Stimulated activated CD8-positive, alpha-beta memory T cell treated with anti-CD3 and anti-CD28 coated beads, Interleukin-7, amount 100 ng/mL, for 48 hours (primary cell): ENCODE measurements at places on chromosomes 3 and 15.
A peak's percentile ranks its signal among the peaks of the same experiment; 100 is the strongest.

GRCh38 chr3:71129611-71130431 lies 453.7 kb downstream of the FOXP1 start:
- DNase-seq = no peak

- DNase-seq = no peak
These were observed 1.6 kb downstream of the MPI start for GRCh38 chr15:74891469-74891868.

GRCh38 chr3:20161714-20162113 lies 24.3 kb downstream of the SGO1 start:
- no peak for DNase-seq

DNA sequence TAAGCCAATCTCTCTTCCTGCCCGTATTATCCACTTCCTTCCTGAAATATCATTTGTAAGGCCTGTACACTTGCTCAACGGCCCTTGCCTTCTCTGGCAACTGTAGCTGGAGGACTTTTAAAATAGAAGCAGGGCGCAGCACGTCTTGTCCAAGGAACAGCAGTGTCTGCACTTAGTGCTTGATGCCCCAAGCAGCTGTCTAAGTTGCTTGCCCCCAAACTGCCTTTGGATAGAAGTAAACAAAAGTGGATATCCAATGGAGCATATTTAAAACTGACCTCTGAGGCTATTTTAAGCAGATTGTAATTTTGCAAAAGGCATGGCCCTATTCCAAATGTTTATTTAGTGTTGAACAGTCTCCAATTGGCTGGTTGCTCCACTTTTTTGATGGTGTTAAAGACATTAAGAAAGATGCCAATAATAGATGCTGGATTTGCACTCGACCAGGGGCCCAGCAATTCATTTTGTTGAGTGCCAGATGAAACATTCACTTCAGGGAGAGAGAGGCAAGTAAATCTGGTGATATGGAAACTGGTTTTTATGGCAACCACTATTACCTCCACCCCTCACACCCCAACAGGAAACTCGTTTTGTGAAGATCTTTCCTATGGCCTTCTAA lies 526.8 kb upstream of the TBL1XR1 start:
- DNase-seq = no peak

DNA sequence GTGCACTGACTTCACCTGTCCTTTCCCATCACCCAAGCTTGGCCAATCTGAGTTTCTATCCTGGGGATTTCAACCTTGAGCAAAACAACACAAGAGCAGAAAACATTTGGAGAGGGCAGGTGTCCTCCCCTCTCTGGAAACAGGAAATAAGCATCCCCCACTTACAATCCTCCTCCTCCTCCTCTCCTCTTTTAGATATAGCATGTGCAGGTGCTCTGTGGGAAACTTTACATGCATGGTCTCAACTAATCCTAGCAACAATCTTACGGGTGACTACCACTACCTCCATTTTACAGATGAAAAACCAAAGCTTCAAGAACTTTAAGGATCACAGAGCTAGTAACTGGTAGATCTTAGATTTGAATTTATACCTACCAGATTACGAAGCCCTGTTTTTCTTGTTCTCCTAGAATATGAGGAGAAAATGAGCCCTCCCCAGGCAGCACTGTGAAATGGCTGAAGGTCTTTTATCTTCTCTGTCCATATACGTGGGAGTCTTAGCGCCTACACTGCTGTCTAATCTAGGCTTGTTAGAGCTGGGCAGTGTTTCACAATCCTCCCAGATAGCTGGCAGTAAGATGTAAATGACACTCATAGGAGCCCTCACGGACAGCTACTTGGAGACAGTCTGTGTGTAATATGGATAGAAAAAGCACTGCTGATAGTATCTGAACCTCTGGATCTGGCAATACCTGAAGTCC lies 301.2 kb upstream of the PROK2 start:
- no peak for DNase-seq

- no peak for DNase-seq
These were observed 63.9 kb downstream of the TMCC1 start for GRCh38 chr3:129829640-129830039.

GRCh38 chr3:167941234-167941995 lies 154.3 kb downstream of the GOLIM4 start:
- DNase-seq = no peak

DNA sequence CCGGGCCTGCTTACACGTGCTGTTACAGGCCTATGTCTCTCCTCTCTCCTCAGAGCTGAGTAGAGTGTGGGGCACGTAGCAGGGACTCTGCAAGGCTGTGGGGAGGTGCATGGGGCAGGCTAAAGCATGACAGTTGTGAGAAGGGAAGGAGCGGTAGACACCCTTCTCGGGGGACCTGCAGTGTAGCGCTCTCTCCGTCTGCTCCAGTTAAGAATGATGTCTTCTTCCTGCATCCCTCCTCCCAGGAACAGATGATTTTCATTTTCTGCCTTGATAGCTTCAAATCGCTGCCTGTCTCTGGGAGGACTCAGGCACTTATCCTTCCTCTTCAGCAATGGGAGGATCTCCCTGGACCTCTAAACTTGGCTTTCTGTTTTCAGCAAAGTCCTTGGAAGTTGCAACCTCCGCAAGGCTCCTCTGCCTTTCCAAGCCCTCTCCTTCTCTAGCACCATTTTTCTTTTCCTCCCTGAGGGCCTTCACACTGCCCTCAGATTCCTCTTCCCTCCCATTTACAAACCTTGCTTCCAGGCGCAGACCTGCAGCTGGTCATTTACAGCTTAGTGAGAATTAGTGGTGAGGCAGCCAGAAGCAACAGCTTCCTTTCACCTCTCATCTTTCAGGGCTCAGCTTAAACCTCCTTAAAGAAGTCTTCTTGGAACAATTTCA lies 23.4 kb upstream of the TLE3 start:
- DNase-seq = no peak

- no peak for DNase-seq
These were observed 61.8 kb downstream of the ATP11B start for GRCh38 chr3:182855076-182855475.

DNA sequence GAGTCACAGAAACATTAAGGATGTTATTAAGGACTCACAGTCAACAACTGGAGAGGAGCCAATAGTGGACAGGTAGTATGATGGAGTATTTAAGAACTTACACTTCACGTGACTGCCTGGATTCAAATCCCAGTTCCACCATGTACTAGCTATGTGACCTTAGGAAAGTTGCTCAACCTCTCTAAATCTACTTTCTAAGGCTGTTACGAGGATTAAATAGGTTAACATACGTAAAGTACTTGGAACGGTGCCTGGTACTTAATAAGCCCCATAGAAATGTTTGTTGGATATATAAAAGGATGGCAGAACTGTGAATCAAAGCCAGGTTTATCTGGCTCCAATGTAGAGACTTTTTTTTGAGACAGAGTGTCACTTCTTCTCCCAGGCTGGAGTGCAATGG lies 24.4 kb downstream of the THRB start:
- DNase-seq = no peak

GRCh38 chr15:80242132-80242769 lies 9.8 kb downstream of the CTXND1 start:
- no peak for DNase-seq

GRCh38 chr3:106119614-106120082 lies 250.8 kb upstream of the CBLB start:
- DNase-seq = no peak

DNA sequence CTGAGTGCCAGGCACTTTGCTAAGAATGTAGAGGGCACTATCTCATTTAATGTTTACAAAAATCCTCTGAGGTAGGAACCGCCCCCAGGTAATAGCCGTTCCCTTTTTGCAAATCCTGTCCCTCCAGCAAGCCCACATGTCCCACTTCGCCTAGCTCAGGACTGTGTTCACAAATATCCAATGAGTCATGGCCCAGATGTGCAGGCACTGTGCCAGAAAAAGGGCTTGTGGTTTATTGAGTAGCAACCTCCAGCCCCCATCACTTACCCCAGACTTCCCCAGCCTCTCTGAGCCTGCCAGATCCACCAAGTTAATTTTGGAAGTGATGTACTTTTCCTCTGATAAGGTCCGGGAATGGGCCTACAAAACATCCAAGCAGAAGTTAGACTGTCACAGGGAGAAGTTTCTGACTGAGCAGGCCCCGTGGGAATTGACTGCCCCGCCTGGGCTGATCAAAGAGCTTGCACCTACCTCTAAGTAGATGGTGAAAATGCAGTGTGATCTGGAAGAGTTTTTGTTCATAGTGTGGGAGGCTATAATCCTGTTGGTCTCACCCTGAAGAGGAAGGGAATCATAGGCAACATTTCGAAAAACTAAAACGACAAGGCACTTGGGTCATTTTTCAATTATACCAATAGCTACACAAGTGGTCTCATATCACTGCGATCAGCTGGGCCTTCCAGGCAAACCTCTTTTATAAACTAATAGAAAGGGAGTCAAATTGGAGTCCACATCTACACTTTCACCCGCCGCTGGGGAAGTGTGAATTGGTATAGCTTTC lies 15.7 kb downstream of the KIF9 start:
- peak; percentile 39 for DNase-seq

DNA sequence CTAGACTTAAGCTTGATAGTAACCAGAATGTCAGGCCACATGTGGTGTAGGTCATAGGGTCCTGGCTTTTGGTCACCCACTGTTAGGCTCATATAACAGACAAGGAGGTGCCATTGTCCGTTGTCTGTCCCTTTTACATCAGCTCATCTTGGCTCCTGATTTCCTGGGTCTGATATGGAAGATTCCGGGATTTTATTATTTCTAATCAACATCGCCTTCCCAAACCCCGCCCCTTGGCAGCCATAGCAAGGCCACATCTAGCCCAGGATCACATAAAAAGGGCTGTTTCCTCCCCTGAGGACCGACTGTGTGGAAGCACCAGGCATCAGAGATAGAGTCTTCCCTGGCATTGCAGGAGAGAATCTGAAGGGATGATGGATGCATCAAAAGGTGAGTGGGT lies at the start of gene TGM4:
Gene TGM4, plus strand, starts transcription at position 301 of the 400 bp plus-strand sequence. Its CDS starts 71 bp downstream, at position 372.
- no peak for DNase-seq

DNA sequence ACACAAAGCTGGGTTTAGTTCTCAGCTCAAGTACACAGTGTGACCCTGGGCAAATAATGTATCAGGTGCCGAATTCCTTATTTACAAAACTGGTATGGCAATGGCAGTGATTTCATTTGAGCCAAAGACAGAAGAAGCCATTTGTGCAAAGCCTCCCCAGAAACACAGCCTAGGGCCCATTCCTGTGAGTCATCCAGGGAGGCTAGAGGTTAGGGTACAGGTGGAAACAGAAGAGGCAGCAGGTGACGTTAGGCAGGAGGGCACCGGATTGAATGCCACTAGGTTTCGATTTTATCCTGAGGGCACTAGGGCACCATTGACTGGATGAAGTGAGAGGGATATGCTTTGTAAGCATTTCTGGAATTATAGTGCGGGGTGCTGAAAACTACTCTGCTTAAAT lies 766.9 kb upstream of the NR2F2 start:
- no peak for DNase-seq

GRCh38 chr3:12869035-12869621 lies 27.8 kb upstream of the RPL32 start:
- DNase-seq = no peak

- DNase-seq = no peak
These were observed 58.0 kb downstream of the FRMD5 start for GRCh38 chr15:44136991-44137477.
